Stimulated activated effector memory CD8-positive, alpha-beta T cell treated with anti-CD3 and anti-CD28 coated beads, Interleukin-12 subunit alpha, Interleukin-12 subunit beta, amount 100 ng/mL, for 72 hours (primary cell): ENCODE measurements at places on chromosomes 7 and 10.

DNA sequence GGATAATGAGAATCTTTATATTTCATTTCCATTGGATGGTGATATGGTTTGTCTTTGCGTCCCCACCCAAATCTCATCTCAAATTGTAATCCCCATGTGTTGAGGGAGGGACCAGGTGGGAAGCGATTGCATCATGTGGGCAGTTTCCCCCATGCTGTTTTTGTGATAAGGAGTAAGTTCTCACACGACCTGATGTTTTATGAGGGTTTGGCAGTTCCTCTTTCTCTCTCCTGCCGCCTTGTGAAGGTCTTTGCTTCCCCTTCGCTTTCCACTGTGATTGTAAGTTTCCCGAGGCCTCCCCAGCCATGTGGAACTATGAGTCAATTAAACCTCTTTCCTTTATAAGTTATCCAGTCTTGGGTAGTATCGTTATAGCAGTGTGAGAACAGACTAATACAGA, 59.4 kb downstream of the MTPN start:
- no peak for DNase-seq

DNA sequence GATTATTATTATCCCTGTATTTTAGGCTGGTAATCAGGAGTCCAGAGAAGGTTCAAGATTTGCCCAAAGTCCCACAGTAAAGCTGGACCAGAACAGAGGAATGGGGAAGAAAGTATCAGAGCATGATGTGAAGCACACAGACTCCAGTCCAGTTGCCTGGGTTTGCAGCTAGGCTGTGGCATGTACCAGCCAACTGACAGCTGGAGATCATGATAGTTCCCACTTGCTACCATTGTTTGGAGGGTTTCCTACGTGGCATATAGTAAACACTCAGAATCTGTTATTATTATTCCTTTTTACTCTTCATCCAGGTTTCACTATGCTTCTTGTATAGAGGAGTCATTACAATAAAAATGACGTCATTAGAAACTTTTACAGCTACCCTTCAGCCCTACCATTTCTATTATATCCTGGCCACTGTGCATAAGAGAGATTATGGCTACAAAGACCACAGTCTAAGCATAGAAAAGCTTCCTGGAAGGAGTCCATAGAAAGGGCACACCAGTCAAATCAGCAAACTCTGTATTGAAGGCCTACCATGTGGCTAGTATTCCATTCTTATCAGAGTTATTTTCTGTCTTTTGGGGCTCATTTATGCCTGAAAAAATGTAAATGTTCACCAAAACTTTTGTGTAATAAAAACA, 66.6 kb downstream of the MTPN start:
- DNase-seq: no peak

GRCh38 chr7:77812290-77812685, 13.7 kb downstream of the PHTF2 start:
- no peak for DNase-seq

DNA sequence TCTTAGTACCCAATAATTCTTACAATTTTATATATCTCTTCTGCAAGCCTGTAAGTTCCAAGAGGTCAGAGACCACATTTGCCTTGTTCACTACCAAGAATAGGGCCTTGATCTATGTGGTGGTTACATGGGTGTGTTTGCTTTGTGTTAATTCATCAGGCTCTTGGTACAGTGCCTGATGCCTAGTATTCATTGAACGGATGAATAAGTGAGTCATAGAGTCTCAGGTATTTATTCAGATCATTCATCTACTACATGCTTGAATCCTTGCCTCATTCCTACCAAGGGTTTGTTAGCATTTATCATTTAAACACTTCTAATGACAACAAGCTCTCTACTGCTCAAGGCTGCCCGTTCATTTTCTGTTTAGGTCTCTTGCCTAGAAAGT, 11.3 kb upstream of the SGPL1 start:
- DNase-seq: no peak

DNA sequence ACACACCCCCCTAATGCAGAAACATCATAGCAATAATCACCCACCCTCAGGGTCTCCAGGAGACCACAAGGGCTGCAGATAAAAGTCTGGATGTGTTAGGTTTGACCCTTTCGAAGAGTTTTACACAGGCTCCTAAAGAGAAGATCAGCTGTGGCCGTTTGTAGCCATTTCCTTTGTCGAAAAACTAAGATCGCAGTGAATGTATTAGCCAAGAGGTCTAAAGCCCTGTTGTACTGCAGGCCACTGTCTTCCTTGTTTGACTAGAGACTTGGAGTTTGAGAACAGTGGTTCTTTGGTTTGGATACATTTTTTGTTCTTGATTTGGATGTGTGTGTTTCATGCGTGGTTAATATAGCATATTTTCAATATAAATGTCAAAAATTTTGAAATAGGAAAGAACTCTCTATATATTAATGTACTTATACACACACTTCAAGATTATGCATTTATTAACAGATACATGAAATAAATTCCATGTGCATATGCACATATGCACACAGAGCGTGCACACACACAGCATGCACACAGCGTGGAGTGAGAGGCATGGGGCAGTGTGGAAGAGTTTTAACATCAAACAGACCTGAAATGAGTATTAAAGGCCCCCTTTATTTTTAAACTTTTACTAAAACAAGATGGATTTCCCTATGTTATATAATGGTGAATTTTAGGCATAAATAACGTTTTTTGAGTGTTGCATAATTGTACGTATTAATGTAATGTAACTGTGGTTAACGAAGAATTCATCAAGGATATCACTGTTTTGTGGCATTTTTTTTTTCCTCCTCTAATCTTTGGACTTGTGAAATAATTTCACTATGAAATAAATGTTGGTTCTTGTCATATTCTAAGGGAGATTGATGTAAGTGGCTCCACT, 2.2 kb downstream of the IKZF1 start:
- DNase-seq: no peak

DNA sequence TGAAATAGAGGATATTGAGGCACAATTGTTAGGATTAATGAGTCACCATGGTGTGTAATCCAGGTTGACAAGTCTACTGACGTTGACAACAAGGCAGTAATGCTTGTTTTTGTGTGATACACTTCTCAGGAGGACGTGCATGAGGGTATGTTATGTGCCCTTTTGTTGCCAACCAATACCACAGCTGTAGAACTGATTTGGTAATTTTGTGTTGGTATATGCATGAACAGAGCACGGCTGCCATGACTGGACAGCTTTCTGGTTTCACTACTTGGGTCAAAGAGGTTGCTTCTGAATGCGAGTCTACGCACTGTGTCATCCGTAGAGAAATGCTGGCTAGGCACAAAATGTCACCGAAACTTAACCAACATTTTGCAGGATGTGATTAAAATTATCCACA, 32.9 kb downstream of the PHTF2 start:
- DNase-seq: no peak

DNA sequence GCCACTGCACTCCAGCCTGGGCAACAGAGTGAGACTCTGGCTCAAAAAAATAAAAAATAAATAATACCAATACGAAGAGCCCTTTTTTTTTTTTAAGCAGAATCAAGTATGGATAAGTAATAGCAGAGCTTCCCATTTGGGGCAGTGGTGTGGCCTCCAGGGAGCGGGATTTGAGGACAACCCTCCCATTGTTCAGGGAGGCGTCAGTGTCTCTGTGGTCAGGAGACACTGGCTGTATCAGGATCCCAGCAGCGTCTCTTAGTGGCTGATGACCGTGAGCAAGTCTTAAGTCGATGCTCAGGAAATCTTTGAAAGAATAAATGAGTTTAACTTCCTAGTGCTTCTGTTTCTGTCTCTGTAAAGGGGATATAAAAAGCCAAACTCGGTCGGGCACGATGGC, 25.2 kb upstream of the SH2B2 start:
- no peak for DNase-seq

DNA sequence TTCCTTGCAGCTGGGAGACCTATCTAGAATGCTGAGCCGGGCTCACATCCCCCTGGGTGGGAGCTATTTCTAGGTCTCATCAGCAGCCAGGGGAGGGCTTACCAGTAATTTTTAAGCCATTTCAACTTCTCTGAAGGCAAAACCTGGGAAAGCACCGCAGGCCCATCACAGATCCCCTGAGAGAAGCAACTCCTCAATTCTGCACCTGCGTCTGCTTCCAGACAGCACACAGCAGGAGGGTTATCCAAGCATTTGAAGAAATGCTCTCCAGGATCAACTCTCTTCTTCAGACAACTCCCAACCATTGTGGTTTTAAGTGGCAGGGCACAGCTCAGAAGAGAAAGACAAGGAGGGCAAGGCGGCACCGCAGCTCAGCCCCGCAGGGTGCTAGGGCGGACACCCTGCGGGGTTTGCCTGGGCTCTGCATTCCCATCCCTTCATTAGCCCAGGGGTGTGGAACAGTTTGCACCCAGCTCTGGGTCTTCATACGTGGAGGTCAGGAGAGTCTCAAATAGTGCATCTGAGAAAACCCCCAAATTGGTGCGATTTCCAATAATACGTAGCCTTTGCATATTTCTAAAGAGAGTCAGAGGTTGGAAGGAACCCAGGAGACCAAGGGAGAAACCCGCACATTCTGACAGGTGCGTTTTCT, 618.7 kb downstream of the DNAJB6 start:
- no peak for DNase-seq

GRCh38 chr7:47591089-47591654, 9.3 kb upstream of the TNS3 start:
- DNase-seq: no peak

DNA sequence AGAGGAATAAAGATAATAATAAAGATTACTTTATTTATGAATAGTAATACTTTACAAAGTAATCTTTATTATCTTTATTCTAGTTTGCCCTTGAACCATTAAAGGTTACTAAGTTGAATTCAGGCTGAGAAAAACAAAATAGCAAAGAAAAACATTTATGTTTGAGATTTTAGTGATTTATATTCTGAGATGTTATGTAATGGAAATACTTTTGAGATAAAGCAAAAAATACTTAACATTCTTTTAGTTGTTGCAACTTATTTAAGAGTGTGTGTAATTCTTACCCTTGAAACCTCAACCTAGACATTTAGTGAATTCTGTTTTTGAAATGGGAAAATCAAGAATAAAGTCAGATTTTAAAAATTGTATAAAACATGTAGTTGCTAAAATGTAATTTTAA, 40.0 kb downstream of the MINPP1 start:
- no peak for DNase-seq

DNA sequence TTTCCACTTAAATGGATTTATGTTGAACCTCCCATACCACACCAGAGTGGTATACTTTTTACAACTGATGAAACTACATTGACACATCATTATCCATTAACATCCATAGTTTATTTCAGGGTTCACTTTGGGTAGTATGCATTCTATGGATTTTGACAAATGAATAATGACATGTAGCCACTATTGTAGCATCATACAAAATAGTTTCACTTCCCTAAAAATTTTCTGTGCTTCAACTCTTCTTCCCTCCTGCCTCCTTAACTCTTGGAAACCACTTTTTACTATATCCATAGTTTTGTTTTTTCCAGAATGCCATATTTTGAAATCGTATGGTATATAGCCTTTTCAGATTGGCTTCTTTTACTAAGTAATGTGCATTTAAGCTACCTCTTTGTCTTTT, 199.5 kb upstream of the TMEM196 start:
- DNase-seq: no peak

- DNase-seq: no peak
Measured at GRCh38 chr10:48215486-48216203, 58.9 kb downstream of the FRMPD2 start.

GRCh38 chr7:111992601-111993000, 213.6 kb downstream of the DOCK4 start:
- no peak for DNase-seq

DNA sequence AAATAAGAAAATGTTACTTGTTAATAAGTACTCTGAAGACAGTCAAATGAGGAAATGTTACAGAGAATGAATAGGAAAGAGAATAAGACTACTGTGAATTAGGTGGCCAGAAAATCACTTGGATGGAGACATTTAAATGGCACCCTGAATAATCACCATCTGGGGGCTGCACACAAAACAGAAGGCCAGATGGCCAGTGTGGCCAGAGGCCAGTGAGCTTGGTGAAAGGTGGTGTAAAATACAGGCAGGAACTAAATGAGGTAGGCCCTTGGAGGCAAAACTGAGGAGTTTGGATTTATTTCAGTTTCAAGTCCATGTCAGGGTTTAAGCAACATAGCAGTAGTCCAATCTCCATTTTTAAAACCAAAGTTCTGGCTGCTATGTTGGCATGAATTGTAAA, 126.7 kb downstream of the TSPAN12 start:
- no peak for DNase-seq

- DNase-seq: no peak
Measured at GRCh38 chr10:120012131-120012400, 119.5 kb downstream of the SEC23IP start.

- peak; percentile 83 for DNase-seq
Measured at GRCh38 chr7:123624527-123625183, 23.0 kb downstream of the ASB15 start.

DNA sequence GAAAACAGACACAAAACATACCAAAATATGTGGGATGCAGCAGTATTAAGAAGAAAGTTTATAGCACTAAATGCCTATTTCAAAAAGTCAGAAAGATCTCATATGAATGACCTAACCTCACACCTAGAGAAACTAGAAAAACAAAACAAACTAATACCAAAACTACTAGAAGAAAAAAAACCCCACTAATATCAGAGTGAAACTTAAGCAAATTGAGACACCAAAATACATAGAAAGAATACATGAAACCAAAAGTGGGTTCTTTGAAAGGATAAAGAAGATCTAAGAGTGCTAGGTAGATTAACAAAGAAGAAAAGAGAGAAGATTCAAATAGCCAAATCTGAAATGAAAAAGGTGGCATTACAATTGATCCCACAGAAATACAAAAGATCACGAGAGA, 494.1 kb downstream of the SH2D4B start:
- DNase-seq: no peak

DNA sequence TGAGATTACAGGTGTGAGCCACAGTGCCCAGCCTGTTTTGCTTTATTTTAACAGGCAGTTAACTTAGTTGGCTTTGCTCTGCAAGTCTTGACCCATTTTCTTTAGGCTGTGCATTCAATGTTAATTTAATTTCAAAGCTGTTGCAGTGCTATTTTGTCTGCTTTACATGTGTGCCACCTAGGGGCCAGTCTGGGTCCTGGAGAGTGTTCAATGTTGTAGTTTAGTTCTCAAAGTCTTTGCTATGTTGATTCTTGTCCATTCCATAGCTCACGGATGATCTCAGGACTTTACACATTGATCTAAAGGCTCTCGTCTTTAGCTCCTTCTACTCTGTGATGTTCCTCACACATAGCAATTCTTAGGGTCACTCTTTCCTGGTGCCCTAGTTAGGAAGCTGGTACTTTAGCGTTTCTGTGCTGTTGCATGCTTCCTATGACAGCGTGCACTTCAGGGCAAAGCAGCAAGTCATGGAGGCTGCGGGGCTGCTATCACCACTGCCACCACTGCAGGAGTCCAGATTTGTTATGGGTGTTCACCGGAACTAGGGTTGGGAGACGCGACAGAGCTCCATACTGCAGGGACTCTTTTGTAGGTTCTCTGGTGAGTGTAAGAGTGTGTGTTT, 16.4 kb upstream of the ABCA13 start:
- DNase-seq: peak; percentile 62

- DNase-seq: no peak
Measured at GRCh38 chr7:123571684-123572083, 14.1 kb upstream of the NDUFA5 start.

GRCh38 chr7:85452674-85453073, 265.8 kb upstream of the SEMA3D start:
- DNase-seq: no peak
